ENCODE measurements at places on chromosomes 4 and X.

- no peak for DNase-seq
These were observed 415.0 kb upstream of the INTU start for GRCh38 chr4:127217586-127218229.

- DNase-seq, result no peak
These were observed 705 bp downstream of the RPS6KA3 start for GRCh38 chrX:20265726-20266681.

DNA sequence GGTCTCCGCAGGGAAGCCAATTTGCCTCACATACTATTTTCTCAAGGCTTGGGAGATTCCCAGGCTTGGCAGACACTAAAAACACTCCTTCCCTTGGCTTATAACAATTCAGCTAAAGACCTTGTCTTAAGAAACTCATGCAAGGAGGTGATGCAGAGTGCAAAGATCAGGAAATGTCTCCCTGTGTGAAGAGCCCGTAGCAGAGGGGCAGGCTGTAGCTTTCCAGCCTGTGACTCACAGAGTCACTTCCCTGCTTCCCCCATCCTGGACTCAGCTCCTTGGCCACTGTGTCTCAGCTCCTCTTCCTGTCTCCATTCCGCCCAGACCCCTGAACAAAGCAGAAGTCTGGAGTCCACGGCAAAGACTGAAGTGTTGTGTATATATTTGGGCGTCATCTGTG, 56.1 kb downstream of the KDR start:
- DNase-seq, result no peak

GRCh38 chrX:134180601-134181274, 56.2 kb upstream of the CCDC160 start:
- DNase-seq, result no peak

- no peak for DNase-seq
These were observed 31.1 kb upstream of the DOCK11 start for GRCh38 chrX:118464501-118464900.

All from right atrium auricular region (tissue), 2 donors.